Glutamatergic neuron (in vitro differentiated cells): ENCODE measurements at places on chromosomes 13 and 19.

- no peaks in the 10 kb centered on the region for H3K4me1 ChIP-seq
- H3K27me3 ChIP-seq, result no peaks in the 10 kb centered on the region
- H3K36me3 ChIP-seq, result peaks cover 9% of the 10 kb centered on the region
- H3K27ac ChIP-seq, result no peak overlapping the region
Observed at GRCh38 chr13:69050696-69051095, 1056.9 kb upstream of the ATXN8OS start.

DNA sequence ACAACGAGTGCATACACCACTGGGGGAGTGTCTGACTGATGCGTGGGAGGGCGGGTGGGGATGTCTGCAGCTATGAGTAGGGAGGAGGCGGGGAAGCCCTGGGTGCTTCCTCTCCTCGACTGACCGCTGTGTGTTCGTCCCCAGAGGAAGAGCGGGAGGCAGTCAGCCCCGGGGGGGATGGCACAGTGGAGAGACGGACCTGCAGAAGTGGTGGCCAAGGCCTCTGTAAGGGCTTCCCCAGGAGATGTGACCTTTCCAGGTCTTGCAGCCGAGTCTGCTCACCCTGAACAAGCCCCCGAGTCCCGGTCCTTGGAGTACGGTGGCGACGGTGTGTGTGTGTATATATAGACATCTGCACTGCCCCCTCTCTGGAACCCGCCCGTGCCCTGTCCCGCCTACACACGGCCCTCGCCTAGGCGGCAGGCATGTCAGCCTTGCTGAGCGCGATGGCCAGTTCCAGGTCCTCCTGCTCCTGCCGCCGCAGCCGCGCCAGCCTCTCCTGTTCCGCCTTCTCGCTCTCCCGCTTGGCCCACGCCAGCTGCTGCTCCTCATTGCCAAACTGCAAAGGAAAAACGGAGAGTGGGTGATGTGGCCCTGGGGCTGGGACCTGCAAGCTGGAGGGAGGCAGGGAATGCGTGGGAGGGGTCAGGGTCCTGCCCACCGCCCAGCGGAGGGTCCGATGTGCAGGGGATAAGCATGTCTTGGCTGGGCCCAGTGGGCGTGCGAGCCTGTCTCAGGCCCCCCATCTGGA lies 30.8 kb downstream of the KLF2 start:
- H3K27me3 ChIP-seq, result peaks cover 2% of the 10 kb centered on the region
- H3K4me1 ChIP-seq, result peaks cover 9% of the 10 kb centered on the region
- H3K36me3 ChIP-seq, result peaks cover 4% of the 10 kb centered on the region
- no peak overlapping the region for H3K4me3 ChIP-seq

- DNase-seq, result no peak
- peaks cover 18% of the 10 kb centered on the region for H3K27me3 ChIP-seq
- H3K4me1 ChIP-seq, result peaks cover 30% of the 10 kb centered on the region
- H3K36me3 ChIP-seq, result peaks cover 14% of the 10 kb centered on the region
- H3K27ac ChIP-seq, result peak overlapping the region; percentile 59
- peak overlapping the region; percentile 20 for H3K4me3 ChIP-seq
Observed at GRCh38 chr13:110651726-110652230, 36.4 kb downstream of the NAXD start.

DNA sequence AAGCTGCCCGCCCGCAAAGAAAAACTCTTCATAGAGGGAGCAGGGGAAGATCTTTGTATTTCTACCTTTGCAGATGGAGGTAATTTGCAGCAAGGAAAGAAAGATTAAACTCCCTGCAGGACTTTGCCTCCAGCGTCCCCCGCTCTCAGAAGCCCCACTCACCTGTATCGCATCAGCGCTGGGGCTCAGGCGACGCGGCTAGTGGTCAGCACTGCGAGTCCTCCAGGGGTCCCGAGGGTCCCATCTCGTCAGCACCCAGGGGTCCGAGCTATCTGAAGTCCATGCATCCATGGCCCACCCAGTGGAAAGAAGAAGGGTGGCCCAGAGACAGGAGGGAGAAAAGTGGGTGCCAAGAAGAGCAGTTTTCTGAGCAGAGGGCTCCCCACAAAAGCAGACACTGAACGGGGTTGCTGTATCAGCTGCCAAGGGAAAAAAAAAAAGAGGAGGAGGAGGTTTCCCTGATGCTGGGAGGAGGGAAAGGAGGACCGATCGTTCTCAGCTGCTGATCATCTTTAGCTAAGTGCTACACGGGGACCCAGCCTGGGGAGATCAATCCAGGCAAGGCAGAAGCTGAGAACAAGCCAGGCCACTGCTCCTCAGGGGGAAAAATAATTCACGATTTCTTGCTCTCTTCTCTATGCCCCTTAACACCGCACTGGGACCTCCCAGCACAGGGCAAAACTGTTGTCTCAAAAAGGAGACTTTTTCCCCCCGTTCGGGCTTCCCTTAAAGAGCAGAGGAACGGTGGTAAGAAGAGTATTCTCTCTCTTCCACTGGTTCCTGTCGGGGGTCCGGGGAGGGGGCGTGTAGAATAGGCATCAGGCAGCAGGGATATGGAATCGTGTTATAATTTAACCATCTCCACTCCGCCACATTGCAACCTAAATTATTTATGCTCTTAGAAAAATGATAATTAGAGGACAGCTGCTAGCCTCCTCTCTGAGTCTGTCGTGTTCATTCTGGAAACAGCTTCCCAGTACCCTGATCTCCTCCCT lies 117.7 kb upstream of the CACNA1A start:
- DNase-seq, result peak; percentile 64
- peak overlapping the region; percentile 98 for H3K4me3 ChIP-seq
- peaks cover 3% of the 10 kb centered on the region for H3K36me3 ChIP-seq
- H3K27ac ChIP-seq, result peak overlapping the region; percentile 99
- peaks cover 9% of the 10 kb centered on the region for H3K27me3 ChIP-seq

DNA sequence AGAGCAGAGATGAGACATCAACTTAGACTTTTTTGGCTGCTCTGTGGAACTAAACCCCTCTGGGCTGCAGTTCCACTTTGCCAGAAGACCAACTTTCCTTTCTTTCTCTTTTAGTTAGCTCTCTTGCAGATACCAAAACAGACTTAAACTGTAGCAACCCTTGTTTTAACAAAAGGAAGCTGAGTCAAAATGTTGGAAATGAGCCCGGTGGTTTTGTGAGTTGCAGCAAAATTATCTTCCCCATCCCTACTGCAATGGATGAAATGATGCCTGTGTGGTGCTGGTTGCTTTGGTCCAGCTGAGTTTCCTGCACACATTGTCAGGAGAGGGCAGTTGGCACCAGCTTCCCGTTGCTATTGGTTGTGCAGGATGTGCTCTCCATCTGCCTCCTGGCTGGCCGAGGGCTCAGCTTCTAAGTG lies 115.3 kb downstream of the LRCH1 start:
- no peak overlapping the region for H3K27ac ChIP-seq
- peaks cover 4% of the 10 kb centered on the region for H3K27me3 ChIP-seq
- H3K36me3 ChIP-seq, result peaks cover 14% of the 10 kb centered on the region
- DNase-seq, result no peak
- peaks cover 30% of the 10 kb centered on the region for H3K4me1 ChIP-seq

DNA sequence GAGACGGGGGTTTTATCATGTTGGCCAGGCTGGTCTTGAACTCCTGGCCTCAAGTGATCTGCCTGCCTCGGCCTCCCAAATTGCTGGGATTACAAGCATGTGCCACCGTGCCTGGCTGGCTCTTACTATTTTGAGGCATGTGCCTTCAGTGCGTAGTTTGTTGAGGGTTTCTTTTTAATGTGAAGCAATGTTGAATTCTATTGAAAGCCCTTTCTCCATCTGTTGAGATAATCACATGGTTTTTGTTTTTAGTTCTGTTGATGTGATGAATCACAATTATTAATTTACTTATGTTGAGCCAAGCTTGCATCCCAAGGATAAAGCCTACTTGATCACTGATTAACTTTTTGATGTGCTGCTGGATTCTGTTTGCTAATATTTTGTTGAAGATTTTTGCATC lies 290.9 kb downstream of the KCNRG start:
- H3K4me3 ChIP-seq, result no peak overlapping the region
- H3K27ac ChIP-seq, result no peak overlapping the region
- H3K36me3 ChIP-seq, result no peaks in the 10 kb centered on the region
- no peaks in the 10 kb centered on the region for H3K4me1 ChIP-seq

DNA sequence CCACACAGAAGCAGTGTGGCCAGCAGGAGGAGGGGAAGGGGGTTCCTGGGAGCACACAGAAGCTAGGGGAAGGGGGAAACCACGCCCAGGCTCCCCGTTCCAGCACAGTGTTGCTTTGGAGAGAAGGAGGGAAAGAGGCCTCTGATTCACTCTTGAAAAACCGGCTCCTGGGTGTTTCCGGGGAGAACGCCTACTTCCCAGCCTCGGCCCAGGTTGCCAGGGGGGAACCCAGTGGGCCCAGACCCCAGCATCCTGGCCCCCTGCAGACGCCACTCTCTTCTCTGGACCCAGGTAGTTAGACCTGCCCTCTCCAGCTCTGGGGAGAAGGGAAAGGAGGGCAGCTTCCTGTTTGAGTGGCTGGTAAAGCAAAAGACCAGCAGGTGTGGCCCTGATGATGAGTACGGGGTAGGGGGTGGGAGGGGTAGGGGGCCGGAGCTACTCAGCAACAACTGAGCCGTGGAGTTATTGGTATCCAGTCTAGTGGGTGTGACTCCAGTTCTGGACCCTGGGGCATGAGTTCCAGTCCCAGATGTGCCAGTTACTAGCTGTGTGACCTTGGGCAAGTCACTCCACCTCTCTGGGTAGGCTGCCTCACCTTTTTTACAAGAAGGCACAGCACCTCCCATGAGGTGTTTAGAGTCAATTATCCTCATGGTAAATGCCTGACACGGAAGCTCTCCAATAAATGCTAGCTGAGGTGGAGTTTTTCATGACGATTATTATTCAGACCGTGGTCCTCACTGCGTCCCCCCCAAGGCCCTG lies 836 bp downstream of the GIPC1 start:
- H3K4me1 ChIP-seq, result peaks cover 6% of the 10 kb centered on the region
- peaks cover 4% of the 10 kb centered on the region for H3K27me3 ChIP-seq
- H3K36me3 ChIP-seq, result no peaks in the 10 kb centered on the region
- H3K27ac ChIP-seq, result peak overlapping the region; percentile 68
- DNase-seq, result no peak

- H3K4me1 ChIP-seq, result peaks cover 2% of the 10 kb centered on the region
- peak overlapping the region; percentile 72 for H3K4me3 ChIP-seq
- H3K27ac ChIP-seq, result no peak overlapping the region
- peaks cover 3% of the 10 kb centered on the region for H3K27me3 ChIP-seq
- H3K36me3 ChIP-seq, result no peaks in the 10 kb centered on the region
Observed at GRCh38 chr13:91400063-91400399, 1.6 kb downstream of the GPC5 start.

- no peaks in the 10 kb centered on the region for H3K36me3 ChIP-seq
- H3K27ac ChIP-seq, result no peak overlapping the region
- no peaks in the 10 kb centered on the region for H3K27me3 ChIP-seq
- no peak overlapping the region for H3K4me3 ChIP-seq
Observed at GRCh38 chr13:47521890-47522487, 479.1 kb downstream of the SUCLA2 start.
